ENCODE measurements at places on chromosomes 6 and 20.

DNA sequence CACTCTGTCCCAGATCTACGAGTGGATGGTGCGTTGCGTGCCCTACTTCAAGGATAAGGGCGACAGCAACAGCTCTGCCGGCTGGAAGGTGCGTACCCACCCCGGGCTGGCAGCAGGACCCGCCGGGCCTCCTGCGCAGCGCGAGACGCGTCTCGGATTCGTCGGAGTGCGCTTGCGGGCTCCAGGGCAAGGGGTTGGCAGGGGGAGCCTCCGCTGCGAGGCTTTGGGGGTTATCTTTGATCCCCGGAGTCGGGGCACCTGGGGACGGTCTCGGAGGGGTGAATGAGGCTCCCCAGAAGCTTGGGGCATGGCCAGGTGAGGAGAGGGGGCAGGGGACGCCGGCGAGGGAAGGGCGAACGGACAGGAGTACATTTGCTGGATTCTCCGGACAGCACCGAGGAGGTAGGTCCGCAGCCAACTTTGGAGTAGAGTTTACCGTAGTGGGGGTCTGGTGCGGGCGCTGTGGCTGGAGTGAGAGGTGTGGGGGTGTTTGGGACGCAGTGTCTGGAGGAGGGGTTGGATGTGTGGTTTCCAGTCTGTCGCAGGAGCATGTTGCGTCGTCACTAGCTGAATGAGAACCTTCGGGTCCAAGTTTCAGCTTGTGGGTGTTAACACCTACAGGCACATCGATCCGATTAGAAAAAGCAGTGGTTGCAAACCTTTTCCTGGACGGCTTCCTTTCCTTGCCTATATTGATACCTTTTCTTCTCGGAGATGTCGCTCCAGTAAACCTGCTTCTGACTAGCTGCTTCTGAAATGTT, 1.2 kb downstream of the FOXO3 start:
- peak; percentile 11 for DNase-seq

DNA sequence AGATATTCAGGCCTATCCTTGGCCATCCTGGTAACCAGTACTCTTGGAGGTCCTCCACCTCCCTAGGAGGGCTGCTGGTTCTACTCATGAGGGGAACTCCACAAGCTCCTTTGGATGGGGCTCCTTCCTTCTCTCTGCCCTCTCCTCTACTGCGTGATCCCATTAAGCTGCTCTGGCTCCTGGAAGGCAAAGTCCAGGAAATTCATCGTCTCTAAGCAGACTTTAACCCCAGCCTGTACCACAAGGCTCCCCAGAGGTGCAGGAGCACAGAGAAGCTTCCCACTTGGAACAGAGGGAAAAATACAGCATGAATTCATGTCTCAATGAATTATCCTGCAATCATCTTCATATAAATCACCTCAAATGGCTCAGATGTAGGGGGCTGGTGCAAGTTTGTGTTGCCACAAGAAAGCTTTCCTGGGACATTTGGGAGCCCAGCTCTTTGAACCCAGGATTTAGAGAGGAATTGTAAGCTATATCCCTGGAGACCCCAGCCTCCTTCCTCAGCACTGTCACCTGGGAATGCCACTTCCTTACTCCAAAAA, 355.4 kb downstream of the CDC5L start:
- no peak for DNase-seq

DNA sequence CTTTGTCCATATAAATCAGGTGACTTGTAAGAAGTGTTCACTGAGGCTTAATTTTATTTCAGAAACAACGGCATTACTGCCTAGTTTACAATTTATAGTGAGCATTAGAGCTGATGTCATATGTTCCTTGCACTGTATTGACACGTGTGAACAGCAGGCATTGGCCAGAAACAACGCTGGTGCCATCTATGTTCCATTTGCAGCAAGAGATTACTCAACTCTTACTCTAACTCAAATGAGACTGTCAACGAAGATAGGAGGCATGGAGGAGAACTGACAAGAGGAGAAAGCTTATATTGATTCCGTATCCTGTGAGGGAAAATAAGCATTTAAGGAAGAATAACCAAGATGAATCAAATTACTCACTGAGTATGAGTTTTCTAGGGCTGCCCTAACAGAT, 48.4 kb downstream of the MTFR2 start:
- DNase-seq, result peak; percentile 5

- DNase-seq, result peak; percentile 86
These were observed 154.4 kb upstream of the STMND1 start for GRCh38 chr6:16947375-16948015.

- DNase-seq, result peak; percentile 85
These were observed 25.4 kb downstream of the ZMYND8 start for GRCh38 chr20:47330933-47331708.

DNA sequence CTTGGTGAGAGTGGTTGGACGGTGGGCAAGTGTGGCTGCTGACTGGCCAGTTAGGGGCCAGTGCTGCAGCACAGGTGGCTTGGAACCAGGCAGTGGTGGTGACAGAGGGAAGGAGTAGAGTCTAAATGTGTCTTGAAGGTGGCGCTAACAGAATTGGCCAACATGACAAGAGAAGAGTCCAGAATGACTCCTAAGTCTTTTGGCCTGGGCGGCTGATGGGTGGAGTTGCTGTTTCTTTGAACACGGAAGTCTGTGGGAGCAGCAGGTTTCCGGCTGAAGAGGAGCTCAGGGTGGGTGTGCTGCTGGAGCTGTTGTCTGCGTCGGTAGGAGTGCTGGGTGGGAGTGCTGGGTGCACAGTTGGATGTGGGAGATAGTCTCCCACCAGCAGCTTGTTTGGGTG, 10.1 kb downstream of the LSM14B start:
- no peak for DNase-seq

GRCh38 chr20:61584851-61585250, 332.8 kb downstream of the CDH4 start:
- no peak for DNase-seq

DNA sequence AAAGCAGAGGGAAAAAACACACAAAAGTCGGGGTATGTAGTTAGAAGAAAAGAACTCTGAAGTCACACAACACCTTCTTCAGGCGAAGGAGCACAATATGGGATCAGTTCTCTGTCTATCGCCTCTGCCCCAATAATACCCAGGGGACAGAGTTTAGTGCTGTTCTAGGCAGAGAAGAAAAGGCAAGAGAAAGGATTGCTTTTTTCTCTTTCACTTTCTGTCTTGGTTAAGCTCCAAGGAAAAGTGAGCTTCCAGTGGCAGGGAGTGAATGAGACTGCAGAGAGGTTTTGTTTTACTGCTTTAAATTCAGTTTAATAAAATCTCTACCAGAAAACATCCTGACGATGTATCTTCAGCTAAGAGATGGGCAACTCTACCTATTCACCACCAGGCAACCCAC, 86.6 kb upstream of the STXBP5 start:
- DNase-seq, result no peak

- no peak for DNase-seq
These were observed 5.4 kb upstream of the PHF1 start for GRCh38 chr6:33405386-33405940.

GRCh38 chr6:26234421-26235301, 130.3 kb upstream of the BTN3A2 start:
- DNase-seq, result peak; percentile 97

DNA sequence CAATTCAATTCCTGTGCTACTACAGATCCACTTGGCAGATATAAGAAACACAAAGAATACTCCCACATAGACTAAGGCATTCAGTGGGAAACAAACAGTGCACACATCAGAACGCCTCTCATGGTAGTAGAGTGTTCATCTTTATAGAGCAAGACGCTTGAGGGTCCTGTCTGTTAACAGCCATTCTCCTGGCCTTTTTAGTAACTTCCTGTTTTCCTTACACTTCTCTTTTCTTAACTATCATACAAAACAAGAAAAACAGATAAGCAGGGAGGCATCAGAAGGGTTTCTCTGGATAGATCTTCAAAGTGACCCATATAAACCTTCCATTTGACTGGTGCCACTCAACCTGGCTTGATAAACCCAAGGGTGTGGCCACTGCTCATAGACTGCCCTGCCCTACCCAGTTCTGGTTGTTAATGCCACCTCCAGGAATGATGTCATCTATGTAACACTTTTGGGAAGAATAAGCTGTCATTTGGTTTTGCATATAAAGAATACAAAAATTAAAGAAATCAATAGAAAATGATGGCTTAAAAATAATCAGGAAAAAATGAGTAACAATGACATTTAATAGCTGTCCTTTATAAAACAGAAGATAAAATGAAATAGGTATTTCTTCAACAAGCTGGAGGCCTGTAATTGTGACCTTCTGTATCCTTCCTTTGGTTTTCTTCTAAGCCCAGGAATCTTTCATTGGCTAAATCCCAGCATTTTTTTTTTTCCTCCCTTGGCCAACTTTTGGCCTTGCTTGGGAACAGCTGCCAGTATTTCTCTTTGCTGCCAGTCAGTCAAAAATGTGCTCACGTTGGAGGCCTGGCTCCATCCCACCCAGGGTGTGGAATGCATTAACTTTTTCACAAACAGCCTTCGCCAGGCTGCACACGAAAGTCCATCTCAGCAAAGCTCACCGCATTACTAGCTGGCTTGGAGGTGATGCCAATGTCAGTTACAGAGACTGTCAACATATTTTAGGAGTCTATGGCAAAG, 103.5 kb downstream of the GJA10 start:
- no peak for DNase-seq

DNA sequence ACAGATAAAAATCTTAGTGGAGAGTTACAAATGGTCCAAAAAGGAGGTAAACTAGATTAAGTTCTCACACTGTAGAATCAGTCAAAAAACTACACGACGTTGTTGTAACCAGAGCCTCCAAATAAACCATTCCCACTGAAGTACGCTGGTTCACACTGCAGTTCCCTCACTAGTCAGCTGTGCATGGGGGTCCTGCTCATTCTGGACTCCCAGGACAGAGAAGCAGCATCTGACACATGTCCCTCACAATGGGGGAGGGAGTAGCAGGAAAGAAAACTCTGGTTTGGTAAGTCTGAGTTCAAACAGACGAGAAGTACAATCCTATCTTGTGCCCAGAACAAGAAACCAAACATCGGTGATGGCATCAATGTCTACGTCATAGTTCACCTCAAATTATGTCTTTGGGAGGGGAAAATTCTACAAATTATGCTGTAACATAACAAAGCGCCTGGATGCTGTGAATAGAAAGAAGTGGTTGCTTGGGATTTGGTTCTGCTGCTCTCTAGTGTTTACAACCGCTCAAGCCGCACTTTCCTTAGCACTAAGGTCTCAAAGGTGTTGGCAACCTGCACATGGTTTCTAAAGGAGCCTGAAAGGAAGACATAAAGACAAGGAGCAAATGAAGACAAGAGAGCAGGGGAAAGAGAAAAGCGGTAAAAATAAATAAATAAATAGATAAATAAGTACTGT, 208.0 kb downstream of the GMDS start:
- DNase-seq, result peak; percentile 15

- DNase-seq, result peak; percentile 85
These were observed 19.8 kb downstream of the ABCF1 start for GRCh38 chr6:30591008-30591407.

DNA sequence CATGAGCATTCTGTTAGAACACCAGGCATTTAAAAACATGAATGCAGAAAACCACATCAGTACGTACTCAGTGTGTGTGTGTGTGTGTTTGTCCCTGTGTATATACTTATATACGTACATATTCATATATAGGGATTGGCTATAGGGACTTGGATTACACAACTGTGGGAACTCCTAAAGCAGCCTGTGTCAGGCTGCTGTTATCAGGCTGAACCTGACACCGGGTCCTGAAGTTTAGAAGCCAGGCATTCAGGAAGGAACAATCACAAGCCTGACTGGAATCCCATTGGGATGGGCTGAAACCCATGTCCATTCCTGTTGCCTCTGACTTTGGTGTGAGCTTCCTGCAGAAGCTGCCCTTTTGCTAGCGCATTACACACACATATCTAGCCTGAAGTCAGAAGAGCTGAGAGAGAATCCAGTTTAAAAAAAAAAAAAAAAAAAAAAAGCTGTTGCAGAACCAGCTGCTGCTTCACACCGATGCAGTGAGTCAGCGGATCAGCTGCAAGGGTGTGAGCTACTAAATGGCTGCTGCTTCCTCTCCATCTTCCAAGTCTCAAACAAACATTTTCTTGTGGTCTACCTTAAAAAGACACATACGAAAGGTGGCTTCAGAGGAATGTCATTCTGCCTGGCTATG, 348.1 kb downstream of the THBS2 start:
- DNase-seq, result no peak

GRCh38 chr6:37393381-37393929, 39.6 kb upstream of the CMTR1 start:
- no peak for DNase-seq

GRCh38 chr6:113944701-113945100, 26.2 kb downstream of the HDAC2 start:
- no peak for DNase-seq

GRCh38 chr6:140566781-140567277, 1192.4 kb upstream of the CITED2 start:
- DNase-seq, result peak; percentile 22

DNA sequence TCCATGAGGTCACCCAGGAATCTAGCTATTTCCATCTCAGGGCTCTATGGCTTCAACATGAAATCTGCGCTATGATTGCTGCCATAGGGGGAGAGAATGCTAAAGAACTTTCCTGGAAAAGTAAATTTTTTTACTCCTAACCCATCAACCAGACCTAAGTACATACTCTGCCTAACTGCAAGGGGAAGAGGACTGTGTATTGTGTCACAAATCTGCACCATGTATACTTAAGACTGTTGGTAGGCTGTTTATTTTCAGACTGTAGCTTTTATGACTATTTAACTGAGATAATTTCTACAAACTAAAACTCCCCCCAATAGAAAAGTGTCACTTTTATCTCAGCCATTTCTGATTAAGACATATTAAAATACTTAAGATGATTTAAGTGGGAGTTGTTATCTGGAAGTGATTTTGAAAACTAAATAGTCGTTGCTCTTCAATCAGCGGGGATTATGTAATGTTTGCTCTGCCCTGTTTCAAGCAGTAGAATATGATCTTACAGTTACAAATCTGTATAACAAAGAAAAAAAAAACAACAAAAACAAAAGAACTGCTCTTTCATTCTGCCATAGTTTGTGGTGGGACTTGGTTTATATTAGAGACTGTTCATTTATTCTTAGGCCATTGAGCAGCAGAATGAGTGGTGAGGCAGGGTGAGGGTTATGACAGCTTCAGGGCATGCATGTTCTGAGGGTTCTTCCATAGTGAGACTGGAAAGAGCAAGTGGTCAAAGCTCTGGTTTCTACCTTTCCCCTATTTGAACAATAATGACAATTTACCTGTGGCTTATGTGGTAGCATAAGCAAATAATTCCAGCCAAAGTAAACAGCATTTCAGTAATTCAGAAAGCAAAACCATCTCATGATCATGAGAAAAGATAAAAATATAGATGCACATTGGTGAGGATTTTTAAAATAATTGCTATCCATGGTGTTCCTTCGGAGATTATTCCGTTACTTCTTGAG, 126.3 kb upstream of the CEP162 start:
- peak; percentile 34 for DNase-seq

GRCh38 chr6:5215159-5215558, 45.6 kb downstream of the LYRM4 start:
- DNase-seq, result peak; percentile 56

DNA sequence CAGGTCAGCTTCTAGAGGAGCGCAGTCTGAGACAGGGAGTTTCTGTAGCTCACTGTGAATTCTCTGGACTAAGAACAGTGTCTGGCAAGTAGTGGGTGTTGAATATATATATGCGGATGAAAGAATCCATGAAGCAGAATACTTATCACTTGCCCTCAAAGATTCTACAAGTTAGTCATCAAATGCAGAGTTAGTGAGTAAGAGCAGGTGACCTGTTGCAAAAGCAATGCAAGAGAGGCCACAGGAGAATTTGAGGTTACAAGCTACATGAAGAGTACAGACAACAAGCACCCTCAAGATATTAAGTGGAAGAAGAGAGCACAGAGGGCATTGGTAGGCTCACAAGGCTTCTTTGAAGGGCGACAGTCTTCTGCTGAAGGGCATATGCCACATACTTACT, 103.4 kb upstream of the BTBD3 start:
- DNase-seq, result peak; percentile 59
